DND-41 (cell line): ENCODE measurements at places on chromosomes 7 and 10.
A peak's percentile ranks its signal among the peaks of the same experiment; 100 is the strongest.

GRCh38 chr7:18393465-18394118 is 102.0 kb upstream of the HDAC9 start:
- no peak for DNase-seq
- H3K36me3 ChIP-seq, result no peaks in the 10 kb centered on the region
- H3K27me3 ChIP-seq, result no peaks in the 10 kb centered on the region

DNA sequence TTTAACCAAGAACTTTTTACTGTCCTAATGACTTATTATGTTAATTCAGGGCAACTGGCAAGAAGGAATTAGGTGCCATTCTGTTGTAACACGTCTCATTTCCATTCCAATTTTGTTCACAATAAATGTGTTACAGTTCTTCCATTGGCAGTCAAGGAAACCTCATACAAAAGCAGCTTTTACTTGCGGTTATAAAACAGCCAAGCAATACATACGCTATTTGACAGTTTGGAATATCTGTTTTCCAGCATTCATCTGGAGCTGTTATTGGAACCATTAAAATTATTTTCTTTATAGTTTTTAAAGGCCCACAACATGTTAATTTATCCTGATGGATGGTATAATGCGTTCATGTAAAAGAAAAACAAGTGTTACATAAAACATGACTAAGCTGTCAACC is 33.3 kb downstream of the MTERF1 start:
- H3K4me3 ChIP-seq, result no peak overlapping the region
- H3K36me3 ChIP-seq, result no peaks in the 10 kb centered on the region
- no peak for DNase-seq
- no peaks in the 10 kb centered on the region for H3K27me3 ChIP-seq
- no peak overlapping the region for H3K27ac ChIP-seq

DNA sequence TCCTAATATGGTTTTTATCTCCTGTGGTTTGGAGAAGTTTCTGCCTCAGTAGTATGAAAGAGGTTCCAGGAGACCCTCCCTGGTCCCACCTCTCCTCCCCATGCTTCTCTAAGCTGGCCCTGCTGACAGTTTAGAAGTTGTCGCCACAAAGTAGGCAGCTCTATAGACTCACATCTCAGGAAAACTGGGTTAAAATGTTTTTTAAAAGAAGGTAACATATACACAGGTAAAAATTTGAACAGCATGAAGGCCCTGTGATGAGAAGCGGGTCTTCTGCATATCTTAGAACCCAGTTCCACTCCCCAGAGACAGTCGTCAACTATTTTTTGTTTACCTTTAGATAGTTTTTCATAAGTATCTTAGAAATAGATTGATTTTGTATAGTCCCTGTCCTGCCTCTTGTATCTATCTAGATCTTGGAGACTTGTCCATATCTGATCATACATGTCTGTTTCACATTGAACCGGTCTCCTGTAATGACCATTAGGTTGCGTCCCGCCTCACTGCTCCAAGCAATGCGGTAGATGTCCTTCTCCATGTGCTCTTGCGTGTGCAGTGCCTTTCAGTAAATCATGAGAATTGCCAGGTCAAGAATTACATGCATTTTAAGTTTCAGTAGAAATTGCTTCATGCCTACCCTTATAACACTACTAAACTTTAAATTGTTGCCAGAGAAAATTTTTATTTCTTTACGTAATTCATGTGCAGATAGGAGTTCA is 2.2 kb downstream of the DUSP5 start:
- H3K4me1 ChIP-seq, result peaks cover 45% of the 10 kb centered on the region
- peak overlapping the region; percentile 70 for H3K4me3 ChIP-seq
- no peaks in the 10 kb centered on the region for H3K27me3 ChIP-seq
- DNase-seq, result no peak

DNA sequence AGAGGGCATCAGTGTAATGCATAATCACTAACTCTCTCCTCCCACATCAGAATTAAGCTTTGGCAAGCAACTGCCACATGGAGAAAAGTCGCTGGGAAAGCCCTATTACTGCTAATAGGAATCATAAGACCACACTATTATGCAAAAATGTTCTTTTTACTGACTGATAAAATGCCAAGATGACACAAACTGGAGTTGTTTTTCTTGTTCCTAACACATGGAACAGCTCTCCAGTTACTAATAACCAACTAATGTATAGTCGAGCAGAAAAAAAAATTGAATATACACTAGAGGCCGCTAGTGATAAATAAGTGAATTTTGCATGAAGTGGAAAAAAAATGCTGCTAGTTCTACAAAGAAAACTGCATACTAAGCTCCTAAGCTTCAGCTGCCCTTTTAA is 165.6 kb downstream of the TPK1 start:
- no peaks in the 10 kb centered on the region for H3K27me3 ChIP-seq
- DNase-seq, result no peak
- H3K27ac ChIP-seq, result no peak overlapping the region

- H3K27ac ChIP-seq, result no peak overlapping the region
- no peaks in the 10 kb centered on the region for H3K4me1 ChIP-seq
- DNase-seq, result no peak
- no peak overlapping the region for H3K4me3 ChIP-seq
- peaks cover 3% of the 10 kb centered on the region for H3K27me3 ChIP-seq
- no peaks in the 10 kb centered on the region for H3K36me3 ChIP-seq
Observed at GRCh38 chr7:24346716-24347115, 62.7 kb downstream of the NPY start.

DNA sequence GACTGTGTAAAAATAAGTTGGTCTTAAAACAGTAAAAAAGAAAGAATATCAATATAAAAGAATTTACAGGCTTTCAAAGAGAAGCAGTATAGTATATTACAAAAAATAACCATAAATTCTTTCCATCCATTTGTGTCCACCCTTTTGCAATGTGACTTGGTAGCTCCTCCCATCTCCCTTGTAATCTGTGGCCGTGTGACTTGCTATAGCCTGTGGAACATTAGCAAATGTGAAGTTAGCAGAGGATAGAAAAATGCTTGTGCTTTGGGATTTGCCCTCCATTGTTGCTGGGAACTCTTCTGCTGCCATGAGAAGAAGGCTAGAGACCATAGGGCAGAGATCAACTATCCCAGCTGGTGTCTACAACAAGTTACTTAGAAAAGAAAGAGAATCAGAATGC is 30.2 kb downstream of the KLHL7 start:
- no peak for DNase-seq
- no peaks in the 10 kb centered on the region for H3K4me1 ChIP-seq
- no peak overlapping the region for H3K4me3 ChIP-seq
- H3K27me3 ChIP-seq, result no peaks in the 10 kb centered on the region

GRCh38 chr7:144866189-144866588 is 30.3 kb upstream of the TPK1 start:
- no peaks in the 10 kb centered on the region for H3K4me1 ChIP-seq
- no peak overlapping the region for H3K27ac ChIP-seq
- no peak for DNase-seq
- no peaks in the 10 kb centered on the region for H3K27me3 ChIP-seq

GRCh38 chr10:37476285-37476684 is 350.9 kb downstream of the ANKRD30A start:
- H3K36me3 ChIP-seq, result no peaks in the 10 kb centered on the region
- DNase-seq, result no peak
- H3K4me3 ChIP-seq, result no peak overlapping the region
- no peaks in the 10 kb centered on the region for H3K27me3 ChIP-seq
